ENCODE measurements at places on chromosomes 4 and X.
A peak's percentile ranks its signal among the peaks of the same experiment; 100 is the strongest.

- no peak for DNase-seq
Measured at GRCh38 chr4:189060104-189060503, 880.6 kb upstream of the FRG1 start.

GRCh38 chrX:82528525-82528924 lies 979.6 kb upstream of the POU3F4 start:
- DNase-seq, result no peak

DNA sequence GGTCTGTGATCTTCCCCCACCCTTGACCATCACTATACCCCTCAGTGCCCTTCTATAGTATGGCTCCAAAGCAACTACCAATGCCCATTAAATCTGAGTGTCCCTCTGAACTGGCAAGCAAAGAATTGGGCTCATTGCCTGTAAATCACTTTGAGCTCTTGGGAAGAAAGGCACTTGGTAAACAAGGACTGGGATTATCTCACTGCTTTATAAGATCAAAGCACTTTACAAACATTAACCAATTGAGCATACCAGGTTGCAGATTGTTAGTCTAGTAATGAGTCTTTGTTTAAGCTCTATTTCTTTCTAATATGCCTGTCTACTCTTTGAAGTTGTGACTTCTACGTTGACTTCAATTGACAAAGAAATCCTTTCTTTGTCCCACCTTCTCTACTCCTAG lies 34.1 kb downstream of the AREG start:
- no peak for DNase-seq

- DNase-seq, result peak; percentile 8
Measured at GRCh38 chrX:39613482-39613995, 484.2 kb downstream of the BCOR start.
